ENCODE measurements at places on chromosomes 11 and 22.
A peak's percentile ranks its signal among the peaks of the same experiment; 100 is the strongest.

DNA sequence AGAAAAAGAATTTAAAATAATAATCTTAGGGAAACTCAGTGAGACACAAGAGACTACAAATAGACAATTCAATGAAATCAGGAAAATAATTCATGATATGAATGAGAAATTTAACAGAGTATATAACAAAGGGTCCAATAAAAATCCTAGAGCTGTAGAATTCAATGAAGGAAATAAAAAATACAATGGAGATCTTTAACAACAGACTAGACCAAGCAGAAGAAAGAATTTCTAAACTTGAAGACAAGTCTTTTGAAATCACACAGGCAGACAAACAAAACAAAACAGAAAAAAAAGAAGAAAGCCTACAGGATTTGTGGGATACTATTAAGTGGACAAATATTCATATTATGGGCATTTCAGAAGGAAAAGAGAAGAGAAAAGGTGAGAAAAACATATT is 16.2 kb upstream of the USP2 start:
- DNase-seq: no peak

DNA sequence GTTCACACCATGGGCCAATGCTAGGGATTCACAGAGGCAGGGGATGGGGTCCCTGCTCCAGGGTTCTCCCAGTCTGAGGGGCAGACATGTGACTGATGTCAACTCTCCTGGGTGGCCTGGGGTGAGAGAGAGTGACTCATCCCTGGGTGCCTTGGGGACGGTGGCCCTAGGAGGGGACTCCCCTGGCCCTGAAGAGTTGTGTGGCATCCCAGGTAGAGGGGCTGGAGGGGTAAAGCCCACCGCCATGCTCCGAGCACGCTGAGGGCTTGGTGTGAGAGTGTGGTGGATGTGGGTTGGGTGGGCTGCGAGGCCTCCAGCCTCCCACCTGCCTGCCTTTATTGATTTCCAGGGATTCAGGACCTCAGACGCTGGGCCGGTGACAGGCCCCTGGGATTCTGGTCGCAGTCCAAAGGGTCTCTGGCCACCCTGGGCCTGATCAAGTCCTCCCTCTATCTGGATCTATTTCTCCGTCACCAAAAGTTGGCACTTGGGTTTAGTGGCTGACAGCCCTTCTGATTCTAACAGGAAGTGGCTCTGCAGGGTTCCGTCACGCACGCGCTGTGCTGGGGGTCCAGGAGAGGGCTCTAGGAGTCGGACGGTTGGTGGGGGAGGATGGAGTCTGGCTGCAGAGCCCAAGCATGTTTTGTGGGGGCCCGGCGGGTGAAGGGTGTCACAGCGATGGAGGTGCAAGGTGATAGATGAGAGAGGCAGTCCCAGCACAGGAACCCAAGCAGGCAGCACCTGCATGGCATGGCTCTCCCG is 27.3 kb upstream of the WNT7B start:
- DNase-seq: no peak

DNA sequence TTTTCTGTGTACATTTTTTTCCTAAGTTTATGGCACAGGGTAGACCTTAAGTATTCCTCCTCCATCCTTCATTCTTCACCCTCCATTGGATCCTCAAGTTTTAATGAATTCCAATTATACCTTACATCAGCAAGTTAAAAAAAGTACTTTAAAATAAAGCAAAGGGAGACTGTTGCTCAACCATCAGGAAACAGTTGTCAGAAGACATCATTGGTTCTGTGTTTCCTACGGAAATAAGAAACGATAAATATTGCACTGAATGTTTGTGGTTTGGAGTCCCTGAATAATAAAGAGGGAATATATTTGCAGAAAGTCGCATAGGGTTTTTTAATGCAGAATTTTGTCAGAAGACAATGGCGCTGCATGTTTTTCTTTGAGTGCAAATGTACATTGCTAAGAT is 28.1 kb upstream of the LDHA start:
- no peak for DNase-seq

GRCh38 chr11:2700415-2701211 is 819 bp upstream of the KCNQ1OT1 start:
- peak; percentile 61 for DNase-seq

- DNase-seq: peak; percentile 85
Measured at GRCh38 chr11:46112961-46113607, 8.2 kb downstream of the PHF21A start.

- DNase-seq: no peak
Measured at GRCh38 chr11:121337078-121337477, 44.5 kb downstream of the SC5D start.

- DNase-seq: peak; percentile 87
Measured at GRCh38 chr11:1810761-1811160, 24.0 kb upstream of the SYT8 start.

- DNase-seq: peak; percentile 99
Measured at GRCh38 chr22:39292561-39293074, 26.8 kb downstream of the RPL3 start.

DNA sequence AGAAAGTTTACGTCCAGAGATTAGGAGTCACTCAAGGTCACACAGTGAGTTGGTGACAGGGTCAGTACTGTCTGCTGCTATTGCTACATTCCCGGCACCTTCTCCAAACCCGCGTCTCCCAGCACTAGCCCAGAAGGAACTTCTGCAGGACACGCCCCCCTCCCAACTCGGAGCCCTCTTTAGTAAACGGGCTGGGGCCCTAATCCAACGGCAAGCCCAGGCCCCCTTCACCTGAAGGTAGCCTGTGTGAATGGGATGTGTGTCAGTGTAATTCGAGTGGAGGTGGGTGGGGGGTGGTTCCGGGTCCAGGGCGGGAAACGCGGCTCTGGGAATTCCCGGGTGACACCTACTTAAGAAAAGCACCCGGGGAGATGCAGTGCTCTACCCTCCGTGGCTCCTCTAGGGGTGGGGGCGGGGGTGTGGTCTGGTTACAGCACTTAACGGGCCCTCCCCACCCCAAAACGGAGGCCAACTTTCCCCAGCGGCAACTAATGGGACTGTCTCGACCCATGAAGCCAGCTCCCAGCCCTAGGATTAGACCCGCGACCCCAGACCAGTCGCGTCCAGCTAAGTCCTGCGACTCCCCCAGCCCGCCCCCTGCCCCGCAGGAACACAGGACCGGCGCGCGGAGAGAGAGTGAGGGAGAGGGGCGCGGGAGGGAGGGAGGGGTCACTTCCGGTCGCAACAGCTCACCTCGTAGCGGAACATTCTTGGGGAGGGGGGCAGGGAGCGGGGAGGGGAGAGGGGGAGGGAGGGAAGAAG is 468 bp downstream of the PATL1 start:
- DNase-seq: peak; percentile 86

DNA sequence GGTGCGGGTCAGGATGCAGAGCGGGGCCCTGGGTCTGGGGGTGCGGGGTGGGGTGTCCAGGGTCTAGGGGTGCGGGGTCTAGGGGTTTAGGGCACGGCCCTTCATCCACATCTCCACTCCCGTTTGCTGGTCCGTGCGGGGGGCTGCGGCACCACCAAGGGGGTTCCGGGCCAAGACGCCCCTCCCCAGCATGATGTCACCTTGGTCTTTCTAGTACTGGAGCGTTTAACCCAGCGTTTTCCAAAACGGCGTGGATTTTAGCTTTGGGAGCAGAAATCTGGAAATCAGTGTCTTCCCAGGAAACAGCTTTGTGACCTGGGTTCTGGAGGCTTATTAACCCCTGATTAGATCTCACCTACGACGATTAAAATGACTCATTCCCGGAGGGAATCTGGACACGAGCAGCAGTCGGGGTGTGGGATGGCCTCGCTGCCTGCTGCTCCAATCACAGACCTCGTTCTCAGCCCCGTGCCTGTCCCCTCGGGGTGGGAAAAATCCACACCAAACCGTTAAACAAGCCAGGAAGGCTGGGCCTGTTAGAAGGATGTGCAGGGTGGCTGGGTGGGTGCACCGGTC is 759 bp downstream of the AP2A2 start:
- DNase-seq: no peak

- no peak for DNase-seq
Measured at GRCh38 chr11:63986932-63987513, 785 bp downstream of the OTUB1 start.

DNA sequence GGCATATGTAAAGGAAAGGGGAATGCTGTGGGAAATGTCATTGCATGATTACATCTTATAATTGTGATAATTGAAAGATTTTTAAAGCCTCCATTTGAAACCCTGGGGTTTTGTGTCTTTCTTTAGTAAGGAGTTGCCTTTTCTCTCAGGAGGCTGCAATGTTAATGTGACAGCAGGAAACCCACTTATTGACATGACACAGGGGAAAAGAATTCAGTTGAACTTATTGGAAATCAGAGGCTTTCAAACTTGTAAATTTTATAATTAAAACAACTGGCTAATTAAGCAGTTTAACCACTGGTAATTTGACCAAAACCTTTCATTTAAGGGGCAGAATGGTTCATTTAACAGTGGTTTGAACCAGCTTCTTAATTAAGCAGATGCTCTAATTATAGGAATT is 31.2 kb downstream of the MRPL48 start:
- no peak for DNase-seq

DNA sequence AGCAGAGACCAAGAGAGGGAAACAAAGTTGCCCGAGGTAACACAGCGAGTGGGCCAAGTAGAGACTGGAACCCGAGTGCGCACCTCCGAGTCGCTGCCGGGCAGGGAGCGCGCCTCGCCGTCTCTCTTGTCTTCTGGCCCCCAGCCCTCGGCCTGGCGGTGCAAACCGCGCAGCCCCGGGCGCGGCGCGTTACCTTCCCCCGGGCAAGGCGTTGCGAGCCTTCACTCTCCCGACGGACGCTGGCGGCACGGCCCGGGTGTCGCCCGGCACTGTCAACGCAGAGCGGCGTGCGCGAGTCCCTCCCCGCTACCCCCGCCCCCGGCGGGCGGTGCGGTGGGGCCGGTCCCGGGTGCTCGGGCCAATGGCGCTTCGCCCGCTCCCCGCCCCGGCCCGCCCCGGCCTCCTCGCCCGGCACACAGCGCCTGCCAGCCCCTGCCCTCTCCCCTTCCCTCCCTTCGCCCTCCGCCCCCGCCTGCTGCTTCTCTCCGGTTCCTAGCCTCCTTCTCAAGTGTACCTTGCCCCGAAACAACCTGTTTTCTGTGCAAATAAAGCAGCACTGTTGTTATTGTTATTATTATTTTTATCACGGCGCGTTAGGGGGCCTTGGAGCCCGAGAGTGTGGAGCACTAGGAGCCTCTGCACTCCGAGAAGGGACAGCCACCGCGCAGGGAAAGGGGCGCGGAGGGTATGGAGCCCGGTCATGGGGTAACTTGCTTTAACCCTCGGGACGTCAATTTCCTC is at the start of gene SYTL2:
Gene SYTL2, minus strand, starts transcription at position 271 of the 741 bp plus-strand sequence. CDS start 53,416 bp downstream, outside the sequence.
- peak; percentile 38 for DNase-seq

DNA sequence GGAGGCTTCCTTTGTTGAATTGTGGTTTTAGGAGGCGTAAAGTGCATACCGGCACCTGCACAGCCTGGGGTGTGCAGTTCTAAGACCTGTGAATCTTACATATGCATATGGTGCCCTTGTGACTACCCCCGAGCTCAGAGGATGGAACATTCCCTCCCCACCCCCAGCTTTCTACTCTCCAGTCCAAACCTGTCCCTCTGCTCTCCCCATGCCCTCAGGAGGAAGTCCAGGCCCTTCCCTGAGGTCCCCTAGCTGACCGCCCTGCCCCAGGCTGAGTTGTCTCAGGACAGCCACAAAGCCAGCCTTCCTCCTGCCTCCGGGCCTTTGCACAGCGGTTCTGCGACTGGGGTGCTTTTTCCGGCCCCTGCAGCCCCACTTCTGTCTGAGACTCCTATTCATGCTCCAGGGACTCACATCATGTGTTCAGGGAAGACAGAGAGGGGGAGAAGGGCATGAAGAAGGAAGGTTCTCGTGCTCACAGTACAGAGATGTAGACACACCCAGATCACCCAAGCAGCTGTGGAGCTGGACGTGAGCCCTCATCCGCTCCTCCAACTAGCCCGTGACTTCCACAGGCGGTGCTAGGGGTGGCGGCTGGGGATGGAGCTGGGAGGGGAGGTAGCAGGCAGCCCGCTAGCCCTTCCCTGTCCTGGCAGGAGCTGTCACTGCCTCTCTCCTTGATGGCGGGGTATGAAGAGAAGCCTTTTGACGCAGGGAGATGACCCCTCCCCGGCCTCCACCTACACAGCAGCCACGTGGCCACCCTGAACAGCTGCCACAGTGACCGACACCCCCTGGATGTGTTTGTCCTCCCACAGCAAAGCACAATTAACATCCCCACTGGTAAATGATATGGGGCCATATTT is 50.8 kb downstream of the FLRT1 start:
- no peak for DNase-seq

DNA sequence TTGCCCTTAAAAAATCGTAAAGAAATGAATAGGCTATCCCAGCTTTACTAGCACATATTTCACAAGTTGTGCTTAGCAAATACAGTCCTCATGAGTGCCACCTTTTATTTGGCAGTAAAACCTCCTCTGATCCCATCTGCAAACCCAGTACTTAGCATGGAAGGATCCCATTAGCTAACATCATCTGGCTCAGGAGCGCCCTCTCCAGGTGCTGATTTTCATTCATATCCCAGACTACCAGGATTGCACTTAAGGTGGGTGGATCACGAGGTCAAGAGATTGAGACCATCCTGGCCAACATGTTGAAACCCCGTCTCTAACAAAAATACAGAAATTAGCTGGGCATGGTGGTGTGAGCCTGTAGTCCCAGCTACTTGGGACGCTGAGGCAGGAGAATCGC is 76.1 kb upstream of the PAX6 start:
- DNase-seq: peak; percentile 6

- no peak for DNase-seq
Measured at GRCh38 chr11:77107950-77108349, 5.3 kb downstream of the OMP start.

- DNase-seq: no peak
Measured at GRCh38 chr11:76456571-76456970, 11.8 kb downstream of the EMSY start.

GRCh38 chr11:102312667-102313066 is 4.6 kb upstream of the BIRC3 start:
- DNase-seq: no peak

DNA sequence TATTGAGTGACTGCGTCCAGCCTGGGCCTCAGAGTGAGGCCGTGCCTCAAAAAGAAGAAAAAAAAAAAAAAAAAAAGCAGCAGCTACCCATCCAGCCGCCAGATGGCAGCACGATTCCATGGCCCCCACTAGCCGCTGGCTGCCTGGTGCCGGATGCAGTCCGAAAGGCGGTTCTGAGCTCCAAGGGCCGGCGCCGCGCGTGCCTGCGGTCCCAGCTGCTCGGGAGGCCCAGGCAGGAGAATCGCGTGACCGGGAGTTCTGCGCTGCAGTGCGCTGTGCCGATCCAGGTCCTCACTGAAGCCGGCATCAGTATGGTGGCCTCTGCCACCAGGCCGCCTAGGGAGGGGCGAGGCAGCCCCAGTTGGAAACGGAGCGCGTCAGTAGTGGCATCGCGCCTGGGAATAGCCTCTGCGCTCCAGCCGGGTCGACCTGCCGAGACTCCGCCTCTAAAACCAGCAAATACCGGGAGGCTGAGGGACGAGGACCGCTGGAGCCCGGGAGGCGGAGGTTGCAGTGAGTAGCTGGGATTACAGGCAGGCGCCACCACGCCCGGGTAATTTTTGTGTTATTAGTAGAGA is 19.3 kb downstream of the SCARF2 start:
- DNase-seq: peak; percentile 79

DNA sequence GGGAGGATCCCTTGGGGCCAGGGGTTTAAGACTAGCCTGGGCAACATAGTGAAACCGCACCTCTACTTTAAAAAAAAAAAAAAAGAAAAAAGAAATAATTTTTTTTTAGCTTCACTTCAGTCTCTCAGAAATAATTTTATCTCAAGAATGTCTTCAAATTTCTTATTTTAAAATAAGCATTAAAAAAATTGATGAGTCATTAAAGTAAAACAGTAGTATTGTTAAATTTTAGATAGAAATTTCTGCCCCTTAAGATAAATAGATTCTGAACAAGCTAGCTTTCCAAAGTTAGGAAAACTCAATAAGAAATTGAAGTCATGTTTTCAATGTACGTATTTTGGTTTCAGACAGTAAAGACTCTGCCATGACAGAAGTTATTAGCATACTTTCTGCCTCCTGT is 7.7 kb upstream of the PACS1 start:
- no peak for DNase-seq

GRCh38 chr22:44371741-44372525 is 59.2 kb upstream of the SHISAL1 start:
- no peak for DNase-seq
